SW 1271 (cell line): ENCODE measurements at places on chromosomes 3 and 15.

DNA sequence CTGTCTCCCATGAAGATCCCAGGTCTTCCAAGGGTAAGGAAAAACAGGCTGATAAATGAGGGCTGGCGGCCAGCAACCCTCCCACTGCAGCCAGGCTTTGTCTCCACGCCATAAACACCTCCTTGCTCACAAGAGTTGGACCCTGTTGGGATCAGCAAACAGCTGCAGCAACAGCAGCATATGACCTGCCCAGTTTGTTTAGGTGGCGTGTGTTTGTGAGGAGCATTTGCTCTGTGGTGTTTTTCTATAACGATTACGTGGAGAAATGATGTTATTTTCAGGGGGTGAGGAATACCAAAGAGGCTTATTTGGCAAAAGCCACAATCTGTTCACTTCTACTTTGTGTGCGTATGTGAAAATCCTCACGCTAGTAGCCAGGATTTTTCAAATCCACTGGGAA is 58.5 kb downstream of the RFTN1 start:
- no peak for DNase-seq

GRCh38 chr3:25582242-25582641 is 82.5 kb downstream of the TOP2B start:
- DNase-seq, result peak; percentile 46

GRCh38 chr3:77001062-77001701 is 38.7 kb upstream of the ROBO2 start:
- DNase-seq, result no peak

- DNase-seq, result no peak
Measured at GRCh38 chr15:79562403-79562815, 130.3 kb downstream of the MINAR1 start.

DNA sequence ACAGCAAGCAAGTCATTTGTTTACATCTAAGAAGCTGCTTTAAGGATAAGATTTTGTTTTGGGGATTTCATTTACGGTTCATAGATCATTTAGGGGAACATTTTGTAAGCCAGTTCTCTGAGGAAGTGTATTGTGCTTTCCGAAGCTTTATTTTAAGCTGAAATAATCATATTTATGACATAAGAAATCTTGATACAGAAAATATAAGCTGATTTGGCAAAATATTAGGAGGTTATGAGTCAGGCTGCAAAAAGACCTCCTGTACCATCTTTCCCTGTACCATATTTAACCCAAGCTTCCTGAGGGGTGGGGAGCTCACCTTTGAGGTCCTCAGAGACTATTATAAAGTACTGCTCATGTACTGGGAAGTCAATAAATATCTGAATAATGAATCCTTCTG is 8.1 kb upstream of the EIF4E3 start:
- DNase-seq, result no peak

GRCh38 chr15:90343302-90343790 is 8.7 kb upstream of the ZNF774 start:
- no peak for DNase-seq

DNA sequence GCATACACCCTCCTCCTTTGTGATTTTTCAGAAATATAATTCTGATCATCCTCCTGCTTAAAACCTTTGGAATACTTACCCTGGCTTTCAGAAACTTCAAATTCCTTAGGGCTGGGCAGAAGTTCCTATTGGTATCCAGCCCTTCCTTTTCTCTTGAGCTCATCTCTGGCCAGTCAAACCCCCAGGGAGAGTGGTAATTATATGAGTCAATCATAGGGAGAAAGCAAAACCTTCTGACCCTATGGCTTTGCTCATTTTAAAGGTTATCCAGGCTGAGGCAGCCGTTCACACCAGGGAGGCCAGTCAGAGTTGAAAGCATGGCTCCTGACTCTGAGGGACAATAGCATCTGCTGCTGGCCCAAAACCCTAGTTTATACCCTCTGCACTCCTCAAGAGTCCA is 23.9 kb upstream of the CTNNB1 start:
- no peak for DNase-seq

DNA sequence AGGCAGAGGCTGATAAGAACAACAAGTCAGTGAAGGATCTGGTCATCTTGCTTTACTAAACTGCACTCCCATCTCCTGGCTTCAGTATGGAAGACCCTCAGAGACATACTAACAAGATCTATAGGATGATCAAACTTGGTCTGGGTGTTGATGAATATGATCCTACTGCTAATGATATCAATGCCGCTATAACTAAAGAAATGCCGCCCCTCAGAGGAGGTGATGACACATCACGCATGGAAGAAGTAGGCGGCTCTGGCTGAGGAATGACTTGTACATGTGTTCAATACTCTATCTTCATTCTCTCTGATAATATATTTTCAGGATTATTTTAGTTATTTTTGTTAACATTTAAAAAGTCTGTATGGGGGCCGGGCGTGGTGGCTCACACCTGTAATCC is 17.5 kb upstream of the EIF2B5 start:
- DNase-seq, result no peak
